NCI-H187 (cell line): ENCODE measurements at places on chromosomes 12 and 14.

GRCh38 chr14:28751467-28752058, 15.0 kb upstream of the FOXG1 start:
- DNase-seq: peak; percentile 76

DNA sequence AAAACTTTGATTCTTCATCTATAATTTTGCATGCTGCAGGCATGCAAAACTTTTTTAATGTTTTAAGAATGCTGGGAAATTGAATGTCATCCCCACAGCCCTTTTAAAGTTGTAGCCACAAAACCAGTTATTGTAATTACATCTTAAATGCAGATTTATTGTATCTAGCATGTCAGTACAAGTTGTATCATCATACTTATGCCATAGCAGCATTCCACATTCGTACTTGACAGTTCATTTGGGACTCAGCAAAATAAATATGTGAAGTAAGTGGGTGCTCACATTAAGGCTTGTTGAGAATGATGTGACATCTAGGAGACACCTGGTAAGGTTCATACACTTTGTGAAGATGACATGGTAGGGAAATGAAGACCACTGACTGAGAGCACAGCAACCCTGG, 44.0 kb upstream of the GZMB start:
- DNase-seq: no peak

GRCh38 chr12:30519535-30519934, 176.1 kb downstream of the IPO8 start:
- no peak for DNase-seq

DNA sequence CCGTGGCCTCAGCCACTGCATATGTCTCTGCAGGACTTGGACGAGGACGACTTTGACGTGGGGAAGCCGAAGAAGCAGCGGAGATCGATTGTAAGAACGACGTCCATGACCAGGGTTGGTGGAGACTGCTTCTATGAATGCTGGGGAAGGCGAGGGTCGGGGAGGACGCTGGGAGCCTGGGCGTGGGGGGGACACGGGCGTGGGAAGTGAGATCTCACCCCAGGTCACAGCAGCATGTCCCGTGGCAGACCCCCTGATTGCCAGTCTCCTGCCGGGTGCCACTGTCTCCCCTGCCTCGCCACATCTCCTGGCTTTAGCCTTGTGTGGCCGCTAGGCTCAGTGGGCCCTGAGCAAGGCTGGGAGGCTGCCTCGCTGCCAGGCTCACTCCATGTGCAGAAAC, 29.9 kb upstream of the TEX22 start:
- no peak for DNase-seq

DNA sequence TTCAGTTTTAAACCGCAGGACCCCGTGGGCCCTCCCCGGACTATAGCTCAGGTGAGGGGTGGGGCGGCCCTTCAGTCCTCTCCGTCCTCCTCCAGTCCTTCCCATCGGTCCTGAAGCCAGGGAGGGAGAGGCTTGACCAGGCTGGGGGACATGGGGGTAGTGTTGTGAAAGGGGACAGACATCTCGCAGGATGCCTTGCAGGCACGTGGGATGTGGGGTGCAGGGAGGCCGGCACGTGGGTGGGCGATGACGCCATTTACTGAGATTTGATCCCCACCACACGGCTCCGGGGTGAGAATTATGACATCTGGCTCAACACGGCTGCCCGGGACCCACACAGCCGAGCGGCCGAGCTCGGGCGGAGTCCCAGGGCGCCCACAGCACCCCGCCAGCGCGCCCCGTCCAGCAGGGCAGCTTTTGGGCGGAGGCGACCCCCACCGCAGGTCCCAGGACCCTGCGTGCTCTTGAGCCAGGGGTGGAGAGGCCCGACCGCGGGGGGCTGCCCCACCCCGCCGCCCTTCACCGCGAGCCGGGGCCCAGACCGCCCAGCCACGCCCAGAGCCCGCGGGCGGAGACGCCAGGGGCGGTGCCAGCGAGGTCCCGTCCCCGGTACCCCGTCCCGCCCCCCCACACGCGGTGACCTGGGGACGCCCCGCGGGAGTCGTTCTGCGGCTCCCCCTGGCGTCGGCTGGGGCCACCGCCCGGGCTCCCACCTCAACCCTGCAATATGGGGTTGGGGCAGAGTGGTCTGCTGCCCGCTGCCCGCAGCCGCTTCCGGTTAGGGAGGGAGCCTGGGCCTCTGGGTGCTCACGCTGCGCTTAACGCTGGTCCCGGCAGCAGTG, 3.3 kb upstream of the EXOC3L4 start:
- no peak for DNase-seq

GRCh38 chr14:56309198-56309597, 191.0 kb downstream of the PELI2 start:
- DNase-seq: no peak

GRCh38 chr14:88352698-88353097, 29.6 kb upstream of the KCNK10 start:
- DNase-seq: no peak

GRCh38 chr12:85669911-85670310, 166.3 kb downstream of the RASSF9 start:
- DNase-seq: no peak

DNA sequence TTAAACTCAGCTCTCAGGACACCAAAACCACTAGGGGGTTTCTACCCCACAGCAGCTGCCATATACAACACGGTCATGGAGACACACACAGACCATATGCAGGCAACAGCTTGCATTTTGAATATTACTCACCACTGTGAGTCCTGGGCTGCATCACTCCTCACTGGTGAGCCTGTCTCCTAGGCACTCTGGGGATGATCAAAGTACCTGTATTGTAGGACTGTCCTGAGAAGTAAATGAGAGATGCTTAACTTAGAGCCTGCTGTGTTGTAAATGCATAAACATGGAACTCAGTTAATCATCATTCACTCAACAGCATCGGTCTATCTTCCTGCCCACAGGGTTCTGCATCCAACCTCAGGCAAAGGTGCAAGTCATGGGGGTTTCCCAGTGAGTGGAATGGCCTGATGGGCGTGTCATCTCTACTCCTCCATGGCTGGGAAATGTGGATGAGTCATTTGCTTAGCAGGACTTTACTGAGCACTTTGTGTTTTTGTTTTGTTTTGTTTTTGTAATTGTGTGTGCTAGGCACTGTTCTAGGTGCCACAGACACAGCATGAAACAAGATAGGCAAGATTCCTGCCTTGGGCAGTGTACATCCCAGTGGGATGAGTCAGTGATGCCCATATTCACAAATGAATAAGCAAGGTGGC, 1141.2 kb upstream of the TMEM132C start:
- DNase-seq: no peak

DNA sequence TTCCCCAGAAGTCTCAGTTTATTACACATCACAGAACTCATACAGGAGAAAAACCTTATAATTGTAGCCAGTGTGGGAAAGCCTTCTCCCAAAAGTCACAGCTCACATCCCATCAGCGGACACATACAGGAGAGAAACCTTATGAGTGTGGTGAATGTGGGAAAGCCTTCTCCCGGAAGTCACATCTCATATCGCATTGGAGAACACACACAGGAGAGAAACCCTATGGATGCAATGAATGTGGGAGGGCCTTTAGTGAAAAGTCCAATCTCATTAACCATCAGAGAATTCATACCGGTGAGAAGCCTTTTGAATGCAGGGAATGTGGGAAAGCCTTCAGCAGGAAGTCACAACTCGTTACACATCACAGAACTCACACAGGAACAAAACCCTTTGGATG, 20.1 kb downstream of the ZNF84 start:
- no peak for DNase-seq

DNA sequence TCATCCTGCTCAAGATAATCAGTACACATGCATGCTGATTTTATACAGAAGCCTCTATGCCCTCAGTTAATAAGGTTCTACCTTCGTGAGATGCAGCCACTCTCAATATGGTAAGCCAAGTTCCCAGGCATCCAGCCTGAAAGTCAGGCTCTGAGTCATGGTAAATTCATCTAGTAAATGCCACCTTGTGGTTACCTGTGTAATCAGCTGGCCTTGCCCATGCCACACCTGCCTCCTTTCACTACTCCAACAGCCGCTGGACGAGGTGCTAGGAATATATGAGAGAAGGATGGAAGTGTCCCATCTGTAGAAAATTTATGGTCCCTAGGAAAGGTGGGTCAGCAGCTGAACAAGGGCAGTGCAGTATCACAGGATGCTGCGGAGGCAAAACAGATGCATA, 207.3 kb downstream of the SSPN start:
- no peak for DNase-seq

GRCh38 chr14:104512771-104513640, 66.6 kb upstream of the C14orf180 start:
- DNase-seq: no peak

DNA sequence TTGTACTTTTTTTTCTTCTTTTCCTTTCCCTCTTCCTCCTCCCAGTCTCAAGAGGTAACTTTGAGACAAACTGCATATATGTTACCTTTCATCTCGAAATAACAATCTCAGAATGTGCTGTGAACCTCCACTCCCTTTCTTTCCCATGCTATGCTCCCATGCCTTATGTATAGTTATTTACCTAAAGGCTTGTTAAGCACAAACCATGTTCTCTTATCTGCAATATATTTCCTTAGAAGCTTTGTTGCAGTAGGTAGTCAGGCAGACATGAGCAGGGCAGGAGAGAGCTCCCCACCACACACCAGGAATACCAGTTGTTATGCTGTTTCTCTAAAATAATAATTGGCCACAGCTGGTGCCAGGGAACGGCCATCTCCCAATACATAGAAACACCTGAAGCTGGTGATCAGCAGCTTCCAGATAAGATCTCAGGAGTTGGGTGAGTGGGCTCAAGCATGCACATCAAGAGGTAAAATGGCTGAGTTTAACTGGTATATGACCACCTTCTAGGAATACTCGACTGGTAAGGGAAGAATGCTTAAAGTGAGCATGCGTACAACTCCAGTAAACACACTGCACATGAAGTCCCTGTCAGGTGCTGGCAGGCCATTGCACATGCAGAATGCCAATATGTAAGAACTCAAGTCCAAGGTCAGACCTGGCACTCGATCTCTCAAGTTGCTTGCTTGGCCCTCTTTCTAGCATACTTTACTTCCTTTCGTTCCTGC, 14.8 kb upstream of the DHRS2 start:
- no peak for DNase-seq

DNA sequence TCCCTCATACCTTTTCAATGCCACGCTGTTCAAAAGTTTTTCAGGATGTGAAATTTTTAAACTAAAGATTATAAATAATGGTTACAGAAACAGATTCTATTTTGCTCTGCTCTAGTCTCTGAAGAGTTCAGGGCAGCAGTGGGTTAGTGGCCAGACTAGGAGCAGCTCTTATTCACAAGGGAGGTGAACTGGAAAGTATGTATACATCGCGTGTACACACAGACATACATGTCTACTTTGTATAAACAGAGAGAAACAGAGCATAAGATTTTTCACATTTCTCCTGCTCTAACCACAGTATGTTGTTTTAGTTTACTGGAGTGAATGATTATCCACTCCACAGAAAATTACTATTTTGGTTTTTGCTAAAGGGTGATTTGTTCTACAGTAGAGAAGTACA, 74.4 kb upstream of the CRY1 start:
- DNase-seq: no peak

DNA sequence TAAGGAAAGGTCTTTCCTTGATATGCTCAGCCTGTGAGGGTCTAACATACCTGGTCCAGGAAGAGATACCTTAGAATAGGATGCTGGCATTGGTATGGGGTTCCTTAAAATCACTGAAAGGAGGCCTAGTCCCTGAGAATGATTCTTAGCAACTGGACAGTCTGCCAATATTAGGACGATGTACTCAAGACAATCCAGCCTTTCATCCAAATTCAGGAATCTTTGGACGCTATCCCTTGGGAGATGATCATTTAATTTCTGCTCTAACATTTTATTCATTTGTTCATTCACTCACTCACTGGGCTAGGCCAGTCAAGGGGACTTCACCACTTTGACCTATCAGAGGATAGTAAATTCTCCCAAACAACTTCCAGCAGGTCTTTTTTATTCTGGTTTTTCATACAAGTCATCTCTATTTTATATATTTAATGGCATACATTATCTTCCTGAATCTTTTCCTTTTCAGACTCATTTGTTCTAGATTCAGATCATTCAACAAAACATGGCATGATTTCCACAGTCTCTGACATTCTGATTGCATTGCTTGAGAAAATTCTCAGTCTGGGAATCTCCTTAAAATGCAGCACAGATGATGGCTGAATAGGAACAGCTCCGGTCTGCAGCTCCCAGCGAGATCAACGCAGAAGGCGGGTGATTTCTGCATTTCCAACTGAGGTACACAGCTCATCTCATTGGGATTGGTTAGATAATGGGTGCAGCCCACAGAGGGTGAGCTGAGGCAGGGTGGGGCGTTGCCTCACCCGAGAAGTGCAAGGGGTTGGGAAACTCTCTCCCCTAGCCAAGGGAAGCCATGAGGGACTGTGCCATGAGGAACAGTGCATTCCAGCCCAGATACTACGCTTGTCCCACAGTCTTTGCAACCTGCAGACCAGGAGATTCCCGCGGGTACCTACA, 118.0 kb upstream of the PRICKLE1 start:
- no peak for DNase-seq

DNA sequence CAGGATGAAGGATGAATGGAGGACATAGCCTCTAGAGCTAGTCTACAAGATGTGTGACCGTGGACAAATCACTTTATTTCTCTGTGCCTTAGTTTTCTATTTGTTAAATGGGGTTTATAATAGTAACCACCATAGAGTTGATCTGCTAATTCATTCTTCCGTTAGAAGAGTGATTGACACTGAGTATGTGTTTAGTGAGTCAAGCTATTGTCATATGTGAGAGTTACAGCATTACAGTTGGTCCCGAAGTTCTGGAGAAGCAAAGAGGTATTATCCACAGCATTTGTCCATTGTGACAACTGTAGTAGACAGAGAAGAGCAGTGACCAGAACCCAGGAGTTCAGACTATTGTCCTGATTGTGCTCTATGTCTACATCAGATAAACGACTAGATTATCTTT, 14.1 kb downstream of the FAR2 start:
- DNase-seq: no peak
